ENCODE measurements at places on chromosomes 13 and 19.

DNA sequence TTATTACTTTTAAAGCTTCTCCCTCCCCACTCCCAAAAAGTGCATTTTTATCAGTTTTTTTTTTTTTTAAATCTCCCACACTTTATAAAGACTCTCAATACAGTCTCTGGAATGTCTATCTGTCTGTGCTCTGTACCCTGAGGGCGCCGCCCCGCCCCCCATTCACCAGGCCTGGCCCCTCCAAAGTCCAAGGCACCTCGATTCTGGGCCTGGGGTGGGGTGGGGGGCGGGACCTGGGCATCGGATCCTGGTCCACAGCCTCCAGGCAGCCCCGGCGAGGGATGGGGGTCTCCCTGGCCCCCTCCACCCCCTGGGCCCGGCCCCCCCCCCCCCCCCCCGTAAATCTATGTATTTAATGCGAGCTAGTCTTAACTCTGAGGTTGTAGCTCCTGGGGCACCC is 23.3 kb downstream of the ZBTB7A start:
- no peak for DNase-seq

DNA sequence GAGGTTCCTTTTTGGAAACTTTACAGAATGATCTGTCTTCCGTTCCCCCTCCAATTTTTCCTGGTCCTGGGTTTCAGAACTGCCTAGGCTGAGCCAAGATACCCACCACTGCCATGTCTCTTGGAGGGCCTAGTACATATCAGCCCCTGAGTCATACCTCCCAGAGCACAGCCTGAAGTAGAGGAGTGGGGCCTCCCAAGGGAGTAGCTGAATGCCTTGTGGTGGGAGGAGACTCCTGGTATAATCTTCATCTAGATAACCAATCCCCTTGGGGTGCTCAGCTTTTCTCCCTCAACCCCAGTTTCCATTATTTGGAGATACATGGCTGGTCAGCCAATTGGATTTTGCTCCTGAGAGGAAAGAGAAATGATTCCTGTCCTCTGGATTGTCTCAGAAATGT is 30.3 kb downstream of the ZNF763 start:
- DNase-seq, result no peak

- no peak for DNase-seq
Observed at GRCh38 chr19:42018503-42019193, 24.6 kb upstream of the ATP1A3 start.

DNA sequence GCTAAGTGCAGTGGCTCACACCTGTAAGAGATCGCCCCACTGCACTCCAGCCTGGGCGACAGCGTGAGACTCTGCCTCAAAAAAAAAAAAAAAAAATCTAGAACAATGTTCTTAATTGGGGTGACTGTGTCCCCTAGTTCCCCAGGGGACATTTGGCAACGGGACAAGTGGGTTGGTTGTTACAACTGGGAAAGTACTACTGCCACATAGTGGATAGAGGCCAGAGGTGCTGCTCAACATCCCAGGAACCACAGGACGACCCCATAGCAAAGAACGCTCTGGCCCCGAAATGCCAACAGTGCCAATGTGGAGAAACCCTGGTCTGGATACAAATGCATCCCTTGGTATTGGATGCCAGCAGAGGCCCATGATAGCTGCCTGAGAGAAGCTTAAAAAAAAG is 11.8 kb downstream of the NLRP12 start:
- DNase-seq, result no peak

DNA sequence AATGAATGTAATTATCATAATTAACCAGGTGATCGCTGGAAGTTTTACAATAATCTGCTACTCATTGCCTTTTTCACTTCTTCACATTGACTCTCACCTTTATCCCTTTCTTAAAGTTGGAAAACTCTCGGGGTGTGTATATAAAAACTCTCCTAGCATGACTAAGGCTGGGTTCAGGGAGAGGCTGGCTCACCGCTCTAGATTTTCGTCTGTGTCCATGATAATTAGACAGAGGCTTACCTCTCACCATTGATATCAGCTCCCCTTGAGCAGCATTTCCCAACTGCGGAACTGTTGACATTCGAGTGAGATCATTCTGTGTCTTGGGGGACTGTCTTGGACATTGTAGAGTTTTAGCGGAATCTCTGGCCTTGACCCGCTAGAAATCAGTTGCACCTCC is 39.4 kb downstream of the NFIX start:
- DNase-seq, result no peak

DNA sequence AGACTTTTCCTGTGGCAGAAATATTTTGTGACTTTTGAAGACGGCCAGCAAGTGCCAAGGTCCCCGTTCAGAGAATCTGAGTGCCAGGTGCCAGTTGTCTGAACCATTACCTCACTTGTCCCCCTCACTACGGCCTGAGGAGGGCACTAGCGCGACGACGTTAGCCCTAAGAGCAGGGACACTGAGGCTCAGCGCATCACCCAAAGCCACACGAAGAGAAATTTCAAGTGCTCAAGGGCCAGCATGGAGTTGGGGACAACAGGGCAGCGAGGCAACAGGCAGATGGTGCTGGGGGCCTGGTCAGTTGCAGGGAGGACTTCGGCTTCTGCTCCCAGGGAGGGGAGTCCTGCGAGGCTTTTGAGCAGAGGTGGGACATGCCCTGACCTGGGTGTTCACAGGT is 9.5 kb upstream of the TYK2 start:
- DNase-seq, result no peak

GRCh38 chr19:991174-991931 is 7.2 kb downstream of the WDR18 start:
- no peak for DNase-seq

GRCh38 chr13:50069261-50069660 is 54.0 kb downstream of the KCNRG start:
- no peak for DNase-seq

- no peak for DNase-seq
Observed at GRCh38 chr19:51572908-51573307, 1.8 kb downstream of the ZNF175 start.

DNA sequence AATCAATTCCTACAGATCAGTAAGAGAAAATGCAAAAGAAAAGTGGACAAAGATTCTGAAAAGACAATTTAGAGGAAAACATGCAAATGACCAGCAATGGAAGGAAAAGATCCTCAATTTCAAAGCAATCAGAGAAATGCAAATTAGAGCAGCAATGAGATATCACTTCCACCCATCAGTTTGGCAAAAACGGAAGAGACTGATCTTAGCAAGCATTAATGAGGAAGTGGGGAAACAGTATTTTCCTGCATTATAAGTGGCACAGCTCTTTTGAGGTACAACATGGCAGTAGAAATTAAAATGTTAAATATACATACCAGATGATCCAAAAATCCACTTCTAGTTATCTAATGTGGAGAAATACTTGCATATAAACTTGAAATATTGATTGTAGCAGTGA is 69.1 kb upstream of the SLC7A1 start:
- no peak for DNase-seq

- DNase-seq, result no peak
Observed at GRCh38 chr19:34998777-34999497, 1.2 kb upstream of the GRAMD1A start.

GRCh38 chr13:33105387-33106005 is 89.3 kb downstream of the KL start:
- no peak for DNase-seq

GRCh38 chr13:43139921-43140320 is 116.5 kb downstream of the DNAJC15 start:
- DNase-seq, result no peak

GRCh38 chr13:112374271-112374670 is 1.9 kb upstream of the SPACA7 start:
- no peak for DNase-seq

GRCh38 chr13:76336889-76337844 is 549.0 kb downstream of the KCTD12 start:
- no peak for DNase-seq

GRCh38 chr19:55508120-55508519 is 19.9 kb downstream of the SSC5D start:
- no peak for DNase-seq

- DNase-seq, result peak; percentile 95
Observed at GRCh38 chr19:49580264-49581006, at the start of gene NOSIP. Gene NOSIP, minus strand, starts transcription at chr19:49580556. Its CDS starts 19,865 bp downstream, at chr19:49560691.

- no peak for DNase-seq
Observed at GRCh38 chr13:75621147-75621546, 15.0 kb upstream of the LMO7 start.

DNA sequence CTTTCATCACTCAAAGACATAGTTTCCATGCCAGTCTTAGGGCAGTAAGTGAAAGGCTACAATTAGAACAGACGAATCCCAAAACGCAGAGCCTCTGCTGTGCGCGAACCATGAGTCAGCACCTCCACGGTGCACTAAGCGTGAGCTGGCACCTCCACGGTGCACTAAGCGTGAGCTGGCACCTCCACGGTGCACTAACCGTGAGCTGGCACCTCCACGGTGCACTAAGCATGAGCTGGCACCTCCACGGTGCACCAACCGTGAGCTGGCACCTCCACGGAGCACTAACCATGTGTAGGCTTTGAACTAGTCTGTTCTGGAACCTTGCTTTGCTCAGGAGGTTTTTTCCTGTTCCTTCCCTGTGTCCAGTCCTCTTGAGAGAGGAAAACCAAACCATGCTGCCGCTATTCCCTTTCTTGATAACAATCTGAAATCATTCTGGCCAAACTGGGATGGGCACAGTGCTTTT is 120.6 kb downstream of the IRS2 start:
- DNase-seq, result no peak

DNA sequence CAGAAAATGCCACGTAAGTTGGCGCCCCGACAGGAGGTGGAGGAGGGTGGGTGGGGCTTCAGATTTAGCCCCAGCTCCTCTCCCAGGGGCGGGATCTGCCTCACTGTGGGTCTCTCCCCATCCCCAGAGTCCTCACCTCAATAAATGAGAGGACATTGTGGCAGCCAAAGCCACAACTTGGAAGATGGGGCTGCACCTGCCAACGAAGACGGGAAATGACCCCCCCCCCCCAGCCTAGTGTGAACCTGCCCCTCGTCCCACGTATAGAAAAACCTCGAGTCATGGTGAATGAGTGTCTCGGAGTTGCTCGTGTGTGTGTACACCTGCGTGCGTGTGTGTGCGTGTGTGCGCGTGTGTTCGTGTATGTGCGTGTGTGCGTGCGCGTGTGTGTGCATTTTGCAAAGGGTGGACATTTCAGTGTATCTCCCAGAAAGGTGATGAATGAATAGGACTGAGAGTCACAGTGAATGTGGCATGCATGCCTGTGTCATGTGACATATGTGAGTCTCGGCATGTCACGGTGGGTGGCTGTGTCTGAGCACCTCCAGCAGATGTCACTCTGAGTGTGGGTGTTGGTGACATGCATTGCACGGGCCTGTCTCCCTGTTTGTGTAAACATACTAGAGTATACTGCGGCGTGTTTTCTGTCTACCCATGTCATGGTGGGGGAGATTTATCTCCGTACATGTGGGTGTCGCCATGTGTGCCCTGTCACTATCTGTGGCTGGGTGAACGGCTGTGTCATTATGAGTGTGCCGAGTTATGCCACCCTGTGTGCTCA is 1.5 kb upstream of the TRAPPC5 start:
- DNase-seq, result no peak

DNA sequence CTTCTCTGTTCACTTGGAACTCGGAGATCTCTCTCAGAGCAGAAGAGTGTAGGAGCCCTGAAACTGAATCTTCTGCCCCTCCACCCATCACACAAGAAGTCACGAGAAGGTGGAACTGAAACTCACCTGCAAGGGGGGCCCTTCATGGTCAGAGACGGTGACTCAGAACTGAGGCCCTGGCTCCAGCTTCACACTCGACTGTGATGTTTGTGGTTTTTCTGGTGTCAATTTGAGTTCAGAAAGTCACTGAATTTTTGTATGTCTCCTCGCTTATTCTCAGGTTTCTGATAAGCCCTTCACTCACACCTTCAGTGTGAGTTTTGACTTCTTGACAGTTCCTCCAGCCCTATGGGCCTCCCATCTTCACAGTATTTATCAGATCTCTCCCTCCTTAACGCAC is 23.1 kb downstream of the SIGLEC5 start:
- DNase-seq, result no peak

- DNase-seq, result no peak
Observed at GRCh38 chr13:37364007-37364406, 234.6 kb downstream of the POSTN start.

Data from NCI-H774 (cell line).